DMS79 (cell line): ENCODE measurements at places on chromosomes 5 and 9.
A peak's percentile ranks its signal among the peaks of the same experiment; 100 is the strongest.

DNA sequence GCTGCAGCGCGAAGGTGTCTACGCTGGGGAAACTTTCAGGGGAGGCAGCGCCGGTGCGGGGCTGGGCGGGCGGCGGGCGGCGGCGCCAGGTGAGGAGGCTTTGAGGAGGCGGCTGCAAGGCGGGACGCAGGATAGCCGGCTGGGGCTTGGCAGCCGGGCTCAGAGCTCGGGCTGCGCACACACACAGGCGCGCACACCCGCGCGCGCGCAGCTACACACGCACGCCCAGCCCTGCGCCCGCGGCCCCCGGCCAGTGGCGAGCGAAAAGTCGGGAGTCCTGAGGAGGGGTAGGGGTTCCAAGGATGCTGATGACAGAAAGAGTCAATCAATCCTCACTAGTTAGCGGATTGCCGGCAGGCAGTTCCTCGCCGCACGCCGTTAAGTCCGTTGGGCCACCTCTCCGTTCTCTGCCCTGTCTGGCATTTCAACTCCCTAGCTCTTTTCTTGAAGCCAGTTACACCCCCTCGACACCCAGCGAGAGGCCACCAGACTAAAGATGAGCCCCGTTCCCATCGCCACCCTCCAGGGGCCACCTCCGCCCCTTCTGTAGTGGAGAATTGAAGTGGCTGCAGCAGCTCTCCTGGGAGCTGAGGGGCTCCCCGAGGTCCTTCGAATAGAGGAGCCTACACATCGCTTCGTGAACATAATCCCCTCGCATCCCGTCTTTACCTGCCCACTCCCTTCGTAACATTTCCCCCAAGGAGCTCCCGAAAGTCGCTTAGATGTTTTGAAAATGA, 1640.3 kb upstream of the C9orf72 start:
- DNase-seq = no peak

GRCh38 chr5:147560718-147561331, 51.0 kb upstream of the DPYSL3 start:
- no peak for DNase-seq

- DNase-seq = no peak
Observed at GRCh38 chr5:104062621-104063377, 500.2 kb upstream of the NUDT12 start.

DNA sequence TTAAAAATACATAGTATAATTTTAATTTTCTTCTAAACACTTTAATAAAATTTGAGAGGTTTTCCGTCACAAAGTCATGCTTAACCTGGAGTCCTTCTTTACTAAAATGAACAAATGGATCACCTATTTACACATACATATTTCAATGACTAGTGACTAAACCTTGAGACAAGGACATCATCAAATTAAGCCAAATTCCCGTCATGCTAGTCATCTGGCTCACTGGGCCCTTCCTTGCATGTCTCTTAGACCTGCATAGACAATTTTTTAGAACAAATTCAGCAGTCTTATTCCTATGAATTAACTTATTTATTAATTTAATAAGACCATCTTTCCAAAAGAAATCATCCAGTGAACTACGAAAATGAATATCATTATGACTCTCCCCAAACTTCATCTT, 26.6 kb downstream of the ERAP2 start:
- no peak for DNase-seq

DNA sequence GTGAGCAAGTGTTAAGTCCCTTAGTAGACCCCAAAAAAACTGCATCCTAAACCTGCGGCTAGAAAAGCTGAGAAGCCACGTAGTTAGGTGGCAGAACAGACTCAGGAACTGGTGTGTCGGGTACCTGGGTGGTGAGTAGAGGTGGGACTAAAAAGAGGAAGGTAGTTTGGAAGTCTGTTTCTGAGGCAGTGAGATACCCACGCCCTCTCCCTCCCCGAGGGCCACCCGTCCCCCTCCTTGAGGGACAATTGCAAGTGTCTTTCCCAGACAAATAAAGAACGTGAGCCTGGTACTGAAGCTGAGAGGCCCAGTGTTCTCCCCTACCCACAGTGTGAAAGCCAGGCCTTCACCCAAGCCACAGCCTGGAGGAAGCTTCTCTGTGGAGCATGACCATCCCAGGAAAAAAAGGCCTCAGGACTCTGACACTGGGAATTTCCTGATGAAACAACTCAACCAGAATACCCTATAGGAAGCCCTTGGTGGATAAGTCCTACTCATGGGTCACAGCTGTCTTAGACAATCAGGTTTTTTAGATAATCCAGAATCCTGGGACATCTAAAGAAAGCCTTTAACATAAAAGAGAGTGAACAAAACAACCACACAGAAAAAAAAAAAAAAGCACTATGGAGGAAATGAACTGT, 7.0 kb upstream of the CD74 start:
- DNase-seq = no peak

- no peak for DNase-seq
Observed at GRCh38 chr9:91500509-91501014, 76.9 kb upstream of the NFIL3 start.

- no peak for DNase-seq
Observed at GRCh38 chr5:113043491-113043931, 66.9 kb downstream of the DCP2 start.

DNA sequence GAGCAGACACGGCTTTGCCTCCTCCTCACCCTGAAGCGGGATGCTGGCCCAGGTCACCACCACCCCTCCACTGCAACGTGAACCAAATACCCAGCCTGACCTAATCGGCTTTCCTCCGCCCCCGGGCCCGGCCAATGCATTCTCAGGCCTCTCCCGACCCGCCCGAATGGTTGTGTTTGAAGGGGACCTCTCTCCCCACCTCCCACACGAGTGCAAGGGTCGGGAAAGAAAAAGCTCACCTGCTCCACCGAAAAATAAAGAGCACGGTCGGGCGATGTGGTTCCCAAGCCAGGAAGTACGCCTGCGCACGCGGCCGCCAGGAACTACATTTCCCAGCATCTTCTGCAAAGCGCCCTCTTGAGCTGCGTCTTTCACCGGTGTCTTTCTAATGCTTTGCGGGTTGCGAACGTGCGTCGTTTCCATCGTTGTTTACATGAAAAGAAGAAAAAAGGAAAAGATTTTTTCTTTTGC, at the start of gene ZNF883:
TSS of gene ZNF883 (minus strand) at position 282 of the 471 bp plus-strand sequence.
- peak; percentile 90 for DNase-seq

DNA sequence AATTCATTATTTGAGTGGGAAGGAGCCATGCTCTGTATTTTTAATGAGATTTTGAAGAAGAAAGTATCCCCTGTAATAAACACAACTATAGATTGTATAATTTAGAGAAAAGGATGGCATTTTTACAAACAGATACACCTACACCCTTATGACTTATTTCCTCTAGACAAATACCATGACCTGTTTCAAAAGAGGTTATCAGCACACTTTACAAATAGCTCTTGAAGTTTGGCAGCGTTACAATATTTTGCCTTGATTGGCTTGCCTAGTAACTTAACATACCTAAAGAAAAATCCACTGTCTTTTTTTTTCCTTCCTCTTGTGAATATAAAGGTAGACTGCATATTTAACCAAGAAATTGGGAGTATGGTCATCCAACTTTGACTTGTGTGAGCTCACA, 28.5 kb upstream of the CETN3 start:
- DNase-seq = peak; percentile 38

- no peak for DNase-seq
Observed at GRCh38 chr5:96377597-96377996, 55.5 kb downstream of the PCSK1 start.

GRCh38 chr5:6246820-6247437, 131.4 kb downstream of the MED10 start:
- no peak for DNase-seq

DNA sequence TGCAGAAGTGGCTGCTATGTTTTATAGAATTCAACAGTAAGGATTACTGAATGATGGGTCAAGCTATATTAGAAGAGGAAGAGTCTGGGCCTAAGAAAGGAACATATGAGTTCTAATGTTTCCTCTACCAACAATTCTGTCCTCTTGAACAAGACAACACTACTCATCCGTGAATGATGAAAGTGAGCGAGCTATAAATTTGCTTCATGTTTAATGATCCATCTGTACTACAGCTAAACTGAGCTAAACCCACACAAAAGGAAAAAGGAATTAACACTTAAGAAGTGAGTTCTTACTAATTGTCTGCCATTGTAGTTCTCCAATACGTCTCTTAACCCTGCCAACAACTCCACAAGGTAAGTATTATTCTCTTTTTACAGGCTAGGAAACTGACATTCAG, 204.4 kb downstream of the GLIS3 start:
- DNase-seq = peak; percentile 77

- no peak for DNase-seq
Observed at GRCh38 chr9:99253772-99254431, 31.8 kb downstream of the SEC61B start.

GRCh38 chr5:37370550-37370863, 399 bp downstream of the NUP155 start:
- DNase-seq = no peak

- DNase-seq = no peak
Observed at GRCh38 chr5:50863534-50864170, 197.2 kb downstream of the PARP8 start.

DNA sequence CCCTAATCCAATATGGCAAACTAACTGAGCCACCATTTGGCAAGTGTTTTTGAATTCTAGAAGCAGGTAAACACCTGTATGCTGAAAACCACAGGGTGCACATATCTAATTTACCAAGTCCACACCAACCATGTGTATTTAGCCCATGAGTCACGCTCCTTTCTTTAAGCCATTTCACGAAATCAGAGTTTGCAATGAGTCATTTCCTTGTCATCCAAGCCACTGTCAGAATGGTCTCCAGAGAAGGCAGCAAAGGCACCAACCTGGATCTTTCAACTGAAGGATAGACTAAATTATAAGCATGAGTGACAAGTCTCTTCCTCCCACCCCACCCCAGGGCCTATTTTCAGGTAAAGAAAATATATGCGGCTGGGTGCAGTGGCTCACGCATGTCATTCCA, 110.0 kb downstream of the PAX5 start:
- no peak for DNase-seq
